ENCODE measurements at places on chromosomes 12 and 14.

GRCh38 chr14:24688030-24688658, 54.2 kb upstream of the GZMB start:
- no peak for DNase-seq

GRCh38 chr12:54719691-54720090, 71.5 kb upstream of the DCD start:
- DNase-seq, result no peak

- DNase-seq, result no peak
Measured at GRCh38 chr12:4506870-4507269, 31.8 kb upstream of the RAD51AP1 start.

GRCh38 chr12:12156828-12157227, 86.1 kb downstream of the BCL2L14 start:
- no peak for DNase-seq

- no peak for DNase-seq
Measured at GRCh38 chr12:116804051-116804450, 65.9 kb downstream of the RNFT2 start.

- DNase-seq, result no peak
Measured at GRCh38 chr12:121230538-121230907, 20.6 kb downstream of the P2RX4 start.

DNA sequence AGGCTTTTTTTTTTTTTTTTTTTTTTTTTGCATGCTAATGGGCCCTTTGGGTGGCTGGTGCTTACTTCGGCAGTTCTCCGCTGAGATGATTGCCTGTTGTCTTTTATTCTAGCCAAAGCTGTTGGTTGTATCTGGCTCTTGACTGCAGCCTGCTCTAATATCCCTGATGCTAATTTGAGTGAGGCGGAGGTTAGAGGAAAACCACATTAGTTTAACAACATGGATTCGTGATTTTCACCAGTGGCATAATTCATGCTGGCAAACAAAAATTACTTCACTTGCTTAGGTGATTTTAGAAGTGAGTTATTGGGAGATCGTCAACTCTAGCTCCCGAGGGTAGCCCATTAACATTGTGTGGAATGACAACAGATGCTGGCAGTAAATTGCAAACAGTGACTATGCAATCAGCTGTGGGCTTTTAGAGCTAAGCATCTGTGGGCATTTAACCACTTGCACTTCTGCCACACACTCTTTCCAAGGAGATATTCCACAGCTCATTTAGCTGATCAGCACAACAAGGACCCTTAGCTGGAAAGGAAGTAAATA, 97.6 kb upstream of the ZDHHC17 start:
- no peak for DNase-seq

DNA sequence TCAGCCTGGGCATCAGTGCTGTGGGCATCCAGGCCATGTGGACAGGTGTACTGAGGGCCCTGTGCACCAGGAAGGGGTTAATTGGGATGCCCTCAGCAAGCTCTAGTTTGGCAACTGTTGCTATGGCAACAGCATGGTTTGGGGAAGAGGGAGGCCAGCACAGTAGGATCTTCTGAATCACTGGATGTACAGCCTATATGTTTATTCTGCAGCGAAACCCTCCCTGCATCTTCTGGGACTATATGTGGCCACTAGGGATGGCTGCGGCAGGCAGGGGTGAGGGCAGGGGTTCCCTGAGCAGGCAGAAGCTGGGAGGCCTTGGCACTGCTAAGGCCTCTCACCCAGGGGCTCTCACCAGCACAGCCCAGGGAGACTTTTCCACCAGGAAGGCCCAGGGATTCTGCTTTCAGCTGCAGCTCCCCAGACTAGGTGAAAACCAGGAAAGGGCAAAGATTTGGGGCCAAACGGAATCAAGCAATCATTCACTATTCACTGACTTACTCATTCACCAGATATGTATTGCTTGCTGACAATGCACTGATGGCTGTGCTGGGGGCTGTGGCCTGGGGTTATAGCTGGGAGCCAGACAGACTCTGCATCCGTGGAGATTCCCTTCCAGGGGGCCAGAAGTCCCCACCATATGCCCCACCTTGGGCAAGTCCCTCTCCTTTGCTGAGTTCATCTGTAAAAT, 42.8 kb downstream of the IRF2BPL start:
- DNase-seq, result no peak

DNA sequence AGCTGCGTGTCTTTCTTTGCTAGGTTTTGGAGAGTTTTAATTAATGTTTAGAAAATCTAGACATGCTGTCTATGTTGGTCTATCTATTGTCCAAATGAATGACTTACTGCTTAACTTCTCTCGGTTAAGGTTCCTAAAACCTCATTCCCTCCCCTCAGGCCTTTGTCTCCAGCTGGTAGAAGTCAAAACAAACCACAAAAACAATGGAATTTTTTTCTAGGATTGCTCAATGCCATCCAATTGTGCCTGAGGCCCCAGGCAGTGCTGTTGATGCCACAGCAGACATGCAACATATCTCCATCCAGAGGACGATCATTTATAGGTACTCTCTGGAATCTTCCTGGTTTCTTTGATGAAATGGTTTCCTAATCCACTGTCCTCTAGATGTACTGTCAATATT, 448.2 kb upstream of the TBX3 start:
- no peak for DNase-seq

DNA sequence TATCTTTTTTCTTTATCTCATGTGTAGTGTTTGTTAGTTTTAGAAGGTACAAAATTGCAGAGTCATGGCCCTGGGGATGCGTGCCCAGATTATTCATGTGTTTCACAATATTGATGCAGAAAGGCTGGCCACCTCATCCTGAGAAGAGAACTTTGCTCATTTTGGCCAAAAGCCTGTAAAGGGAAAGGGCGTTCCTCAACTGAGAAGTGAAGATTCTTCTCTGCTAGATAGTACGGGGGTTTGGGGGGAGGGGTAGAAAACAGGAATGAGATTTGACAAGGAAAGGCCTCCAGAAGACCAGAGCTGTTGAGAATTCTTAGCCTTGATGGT, 1.7 kb downstream of the MGST1 start:
- peak; percentile 12 for DNase-seq

DNA sequence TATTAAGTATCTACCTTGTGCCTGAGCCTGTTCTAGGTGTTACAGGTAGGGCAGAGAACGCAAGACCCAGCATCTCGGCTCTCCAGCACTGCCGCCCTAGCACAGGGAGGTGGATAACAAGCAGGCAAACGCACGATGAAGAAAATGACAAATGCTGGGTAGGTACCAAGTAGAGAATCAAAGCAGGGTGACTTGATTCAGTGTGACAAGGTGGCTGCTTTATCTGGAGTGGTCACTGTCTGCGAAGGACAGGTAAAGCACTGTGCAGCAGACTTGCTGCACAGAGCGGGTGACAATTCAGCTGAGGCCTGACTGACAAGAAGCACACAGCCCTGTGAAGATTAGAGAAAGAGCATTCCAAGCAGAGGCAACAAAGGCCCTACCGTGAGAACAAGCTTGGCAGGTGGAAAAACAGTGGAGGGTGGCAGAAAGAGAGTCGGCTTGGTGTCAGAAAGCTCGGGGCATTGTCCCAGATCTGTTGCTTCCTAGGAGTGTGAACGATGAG, 12.9 kb downstream of the PRKCH start:
- no peak for DNase-seq

- DNase-seq, result no peak
Measured at GRCh38 chr12:3641428-3642018, 111.4 kb downstream of the CRACR2A start.

Measured in amygdala (tissue), 56 donors.